Amniotic epithelial cell (primary cell): ENCODE measurements at places on chromosomes 7 and 10.

- DNase-seq, result no peak
Measured at GRCh38 chr7:151409667-151410404, at the start of gene WDR86. Gene WDR86 (minus strand): TSS chr7:151410038. CDS start chr7:151409589, 449 bp downstream.

DNA sequence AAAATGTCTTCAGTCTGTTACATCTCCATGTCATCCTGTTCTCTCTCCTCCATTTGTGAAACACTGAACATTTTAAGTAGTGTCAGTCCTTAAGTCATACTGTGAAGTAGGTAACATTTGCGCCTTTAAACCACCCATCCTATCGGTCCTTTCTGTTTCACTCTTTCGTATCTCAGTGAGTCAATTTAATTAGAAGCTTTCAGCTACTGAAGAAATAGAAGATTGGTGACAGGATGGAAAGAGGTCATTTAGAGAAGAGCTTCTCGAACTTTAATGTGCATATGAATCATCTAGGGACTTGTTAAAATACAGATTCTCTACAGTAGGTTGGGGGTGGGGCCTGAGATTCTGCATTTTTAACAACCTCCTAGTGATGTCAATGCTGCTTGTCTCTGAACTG is 113.4 kb downstream of the SRI start:
- DNase-seq, result no peak

DNA sequence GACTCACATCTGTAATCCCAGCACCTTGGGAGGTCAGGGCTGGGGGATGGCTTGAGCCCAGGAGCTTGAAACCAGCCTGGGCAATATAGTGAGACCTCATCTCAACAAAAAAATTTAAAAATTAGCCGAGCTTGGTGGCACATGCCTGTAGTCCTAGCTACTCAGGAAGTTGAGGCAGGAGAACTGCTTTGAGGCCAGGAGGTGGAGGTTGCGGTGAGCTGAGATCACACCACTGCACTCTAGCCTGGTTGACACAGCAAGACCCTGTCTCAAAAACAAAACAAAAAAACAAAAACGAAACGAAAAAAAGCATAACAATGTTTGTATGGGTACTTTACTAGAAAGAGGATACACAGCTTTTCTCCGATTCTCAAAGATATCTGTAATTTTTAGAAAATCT is 31.8 kb downstream of the WNT16 start:
- DNase-seq, result no peak

GRCh38 chr10:110399106-110399964 is 94.6 kb upstream of the SMNDC1 start:
- DNase-seq, result peak; percentile 99

DNA sequence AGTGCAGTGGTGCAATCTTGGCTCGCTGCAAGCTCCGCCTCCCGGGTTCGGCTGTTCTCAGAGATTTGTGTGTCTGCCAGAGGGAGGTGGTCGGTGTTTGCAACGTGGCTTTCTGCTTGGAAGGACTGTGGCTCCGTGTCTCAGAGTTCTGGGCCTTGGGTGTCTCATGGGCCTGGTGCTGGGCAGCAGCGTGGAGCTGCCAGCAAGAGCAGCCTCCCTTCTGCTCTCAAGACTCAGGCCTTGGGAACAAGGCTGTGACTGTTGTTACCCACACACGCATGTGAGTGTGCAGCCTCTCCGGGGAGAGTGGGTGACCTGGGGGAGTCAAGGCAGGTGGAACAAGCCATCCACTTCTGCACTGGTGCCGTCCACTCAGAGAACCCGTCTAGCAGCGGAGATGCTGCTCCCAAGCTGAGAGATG is 52.0 kb downstream of the VIPR2 start:
- DNase-seq, result no peak

DNA sequence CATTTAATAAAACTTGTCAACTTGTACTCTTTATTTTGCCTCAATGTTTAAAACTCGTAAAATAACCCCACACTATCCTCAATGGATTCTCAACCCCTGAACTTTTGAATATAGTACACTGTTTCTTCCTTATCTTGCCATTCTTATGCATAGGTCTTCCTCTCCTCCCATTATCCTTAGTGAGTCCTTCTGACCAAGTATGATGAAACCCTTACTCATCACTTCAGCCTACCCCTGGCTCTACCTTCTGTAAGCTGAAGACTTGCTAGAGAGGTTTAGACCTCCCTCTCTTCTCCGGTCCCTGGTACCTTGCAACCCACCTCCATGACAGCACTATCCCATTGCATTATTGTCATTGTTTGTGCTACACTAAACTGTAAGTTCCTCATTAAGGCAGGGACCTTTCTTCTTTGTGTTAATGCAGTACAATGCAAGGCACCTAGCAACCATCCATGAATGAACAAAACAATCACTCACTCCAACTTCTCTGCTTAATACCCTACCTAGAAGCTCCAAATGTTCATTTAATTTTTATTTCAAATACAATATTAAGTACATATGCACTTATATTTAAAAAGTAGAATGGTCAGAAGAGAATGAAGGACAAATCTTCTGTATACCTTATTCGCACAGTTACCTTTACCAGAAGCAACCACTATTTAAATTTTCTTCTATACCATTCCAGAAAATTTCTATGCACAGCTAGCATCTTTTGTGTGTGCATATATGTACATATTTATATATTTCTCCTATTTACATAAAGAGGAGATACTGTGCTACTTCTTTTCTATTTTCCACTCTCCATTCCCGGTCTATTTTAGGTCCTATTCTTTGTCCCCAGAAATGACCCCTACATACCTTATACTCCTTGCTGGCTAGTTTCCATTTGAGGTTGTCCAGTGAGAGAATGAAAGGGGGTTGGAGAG is 77.5 kb downstream of the SLC16A9 start:
- DNase-seq, result peak; percentile 14

DNA sequence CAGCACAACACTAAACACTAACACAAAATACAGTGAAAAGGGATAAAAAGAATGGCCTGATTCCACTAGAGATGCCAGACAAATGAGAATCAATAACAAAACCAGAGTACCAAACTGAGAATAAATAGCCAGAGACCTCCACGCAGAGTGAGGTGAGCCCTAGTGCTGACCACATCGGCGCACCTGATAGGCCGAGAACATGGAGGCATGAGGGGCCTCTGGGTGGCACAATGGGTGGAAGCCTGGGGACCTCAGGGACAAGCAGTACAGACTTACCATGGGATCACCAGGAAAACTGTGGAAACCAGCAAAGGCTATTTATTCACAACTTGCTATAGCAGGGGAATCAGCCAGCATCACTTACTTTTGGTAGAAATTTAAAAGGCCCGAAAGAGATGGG is 1.8 kb upstream of the CSGALNACT2 start:
- no peak for DNase-seq

DNA sequence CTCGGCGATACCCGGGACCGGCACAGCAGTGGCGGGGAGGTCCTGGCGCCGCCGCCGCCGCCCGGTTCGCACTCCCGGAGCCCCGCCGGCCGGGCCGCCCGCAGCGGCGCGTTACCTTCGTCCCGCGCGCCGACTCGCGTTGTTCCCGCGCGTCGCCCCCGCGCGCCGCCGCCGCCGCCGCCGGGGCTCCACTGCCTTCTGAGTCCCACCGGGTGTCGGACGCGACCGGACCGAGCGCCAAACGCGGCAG is at the start of gene EZH2:
EZH2 (minus strand) TSS at position 243 of the 250 bp plus-strand sequence. CDS start 36,993 bp downstream, outside the sequence.
- no peak for DNase-seq

- DNase-seq, result no peak
Measured at GRCh38 chr10:76155961-76156360, 724.5 kb downstream of the LRMDA start.

DNA sequence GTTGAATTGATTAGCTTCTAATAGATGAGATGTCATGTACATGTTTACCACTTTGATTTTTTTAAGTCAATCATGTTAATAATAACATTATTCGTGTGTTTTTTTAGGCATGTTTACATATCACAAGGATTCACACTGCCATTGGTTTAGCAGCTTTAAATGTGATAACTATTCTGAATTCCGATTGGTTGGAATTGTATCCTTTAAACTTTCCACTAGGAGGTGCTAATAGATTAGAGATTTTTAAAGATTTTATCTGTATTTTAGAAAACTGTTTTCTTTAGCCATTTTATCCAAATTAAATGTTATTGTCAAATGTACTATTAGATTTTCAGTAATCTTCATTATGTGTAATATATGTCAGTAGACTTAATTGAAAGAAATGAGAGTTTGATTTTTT is 83.2 kb downstream of the HECTD2 start:
- peak; percentile 62 for DNase-seq

DNA sequence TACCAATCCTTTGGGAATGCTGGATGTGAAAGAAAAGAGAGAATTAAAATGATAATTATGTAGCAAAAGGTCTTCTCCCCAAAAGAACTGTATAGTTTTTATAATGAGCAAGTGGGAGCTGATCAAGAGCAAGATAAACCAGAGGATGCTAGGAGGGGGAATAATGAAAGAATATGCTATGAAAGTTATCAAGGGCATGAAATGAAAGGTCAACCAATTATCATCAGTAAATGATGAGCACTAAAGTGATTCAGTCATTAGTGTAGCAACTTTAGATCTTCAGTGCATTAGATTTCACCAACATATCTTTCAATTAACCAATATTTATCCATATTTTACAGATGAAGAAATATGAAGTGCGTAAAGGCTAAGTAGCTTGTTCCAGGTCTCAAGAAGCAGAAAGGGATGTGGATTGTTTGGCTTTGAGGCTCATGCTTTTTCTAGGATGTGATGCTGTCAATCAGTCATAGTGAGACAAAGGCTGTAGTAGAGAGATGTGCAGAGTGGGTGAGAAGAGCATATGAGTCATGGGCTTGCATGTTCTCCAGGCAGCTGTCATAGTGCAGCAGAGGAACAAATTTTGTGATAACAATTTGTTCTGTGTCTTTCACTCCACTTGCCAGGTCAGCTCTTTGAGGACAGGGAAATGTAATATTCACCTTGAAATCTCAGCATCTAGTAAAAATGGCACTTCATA is 5.7 kb upstream of the OR2F2 start:
- DNase-seq, result peak; percentile 49

DNA sequence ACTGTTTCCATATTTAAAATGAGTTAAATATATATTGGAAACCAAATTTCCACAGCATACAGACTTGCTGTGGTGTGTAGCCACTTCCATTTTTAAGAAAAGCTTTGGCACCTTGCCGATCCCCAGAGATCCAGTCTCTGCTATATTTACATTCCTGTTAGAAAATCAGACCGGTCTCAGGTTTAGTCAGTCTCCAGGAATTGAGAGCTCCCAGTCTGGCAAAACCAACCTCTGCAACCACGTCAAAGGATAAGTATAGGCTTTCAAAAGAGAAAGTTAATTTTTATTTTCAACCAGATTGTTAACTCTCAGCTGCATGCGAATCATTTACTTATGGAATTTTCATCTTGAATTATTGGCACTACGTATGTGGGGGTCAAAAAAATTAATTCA is 28.2 kb downstream of the PUS7 start:
- DNase-seq, result peak; percentile 82

GRCh38 chr7:29420011-29420410 is 143.6 kb upstream of the PRR15 start:
- DNase-seq, result no peak

DNA sequence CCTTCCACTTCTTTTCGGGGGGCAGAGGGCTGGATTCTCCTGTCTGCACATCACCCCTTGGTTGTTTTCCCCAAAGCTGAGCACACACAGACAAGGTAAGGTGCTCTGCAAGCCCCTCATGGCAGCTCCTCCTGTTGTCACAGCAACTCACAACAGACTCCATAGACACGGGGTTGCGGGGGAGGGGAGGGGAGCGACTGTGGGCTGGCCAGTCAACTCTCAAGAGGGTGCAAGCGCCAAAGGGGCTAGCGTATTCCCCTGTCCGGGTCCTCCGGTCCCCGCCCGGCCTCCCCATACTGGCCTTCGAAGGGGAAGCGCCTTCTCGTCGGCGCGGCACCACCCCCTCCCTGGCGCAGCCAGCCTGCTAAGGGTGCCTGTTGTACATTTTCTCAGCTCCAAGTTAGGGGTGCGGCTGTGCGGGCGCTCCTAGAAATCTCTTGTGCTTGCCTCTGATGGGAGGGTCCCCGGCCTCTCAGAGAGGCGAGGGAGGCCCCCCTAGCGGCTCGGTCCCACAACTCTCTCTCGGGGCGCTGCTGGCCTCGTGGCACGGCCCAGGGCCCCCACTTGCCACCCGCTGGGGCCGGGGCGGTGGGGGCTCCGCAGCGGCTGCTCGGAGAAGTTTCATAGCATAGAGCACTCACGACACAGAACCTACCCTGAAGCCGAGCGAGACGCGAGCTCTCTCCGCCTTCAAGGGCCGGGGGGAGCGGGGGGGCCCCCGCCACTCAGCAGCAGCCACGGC is 498 bp downstream of the RHOBTB1 start:
- DNase-seq, result peak; percentile 45

DNA sequence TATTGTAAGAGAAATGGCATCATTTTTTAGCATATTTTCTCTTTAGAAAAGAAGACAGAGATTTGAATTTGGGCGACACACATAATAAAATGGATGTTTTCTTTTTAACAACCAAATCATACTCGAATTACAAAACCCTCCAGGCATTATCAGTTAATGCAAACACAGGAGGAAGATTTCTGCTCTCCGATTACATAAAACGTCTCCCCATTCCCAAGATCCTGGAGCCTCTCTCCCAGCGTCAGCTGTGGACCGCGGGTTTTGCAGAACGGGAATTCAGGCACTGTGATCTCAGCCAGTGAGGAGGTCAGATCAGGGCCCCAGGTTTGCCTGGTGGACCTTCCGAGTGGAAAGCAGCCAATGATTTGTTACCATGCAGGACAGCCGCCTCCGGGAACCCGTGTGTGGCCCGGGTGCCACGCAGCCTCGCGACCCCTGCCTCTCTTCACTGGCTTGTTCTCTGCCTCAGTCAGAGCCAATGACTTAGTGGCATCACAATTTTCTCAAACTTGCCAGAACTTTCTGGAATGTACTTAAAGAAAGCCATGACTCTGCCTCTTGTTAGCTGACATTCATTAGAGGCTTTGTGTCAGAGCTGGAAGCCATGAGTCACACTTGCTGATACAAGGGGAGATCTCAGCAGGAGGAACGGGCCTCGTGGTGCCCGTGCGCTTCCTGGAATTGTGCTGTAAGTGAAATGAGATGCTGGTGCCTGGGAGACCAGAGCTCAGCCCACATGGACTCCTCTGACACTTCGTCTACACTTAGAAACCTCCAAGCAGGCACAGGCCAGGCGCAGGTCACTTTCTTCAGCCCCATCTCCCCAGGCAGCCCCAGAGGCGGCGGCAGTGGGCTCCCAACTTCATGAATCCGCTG is 246.1 kb downstream of the KLF6 start:
- DNase-seq, result peak; percentile 97

DNA sequence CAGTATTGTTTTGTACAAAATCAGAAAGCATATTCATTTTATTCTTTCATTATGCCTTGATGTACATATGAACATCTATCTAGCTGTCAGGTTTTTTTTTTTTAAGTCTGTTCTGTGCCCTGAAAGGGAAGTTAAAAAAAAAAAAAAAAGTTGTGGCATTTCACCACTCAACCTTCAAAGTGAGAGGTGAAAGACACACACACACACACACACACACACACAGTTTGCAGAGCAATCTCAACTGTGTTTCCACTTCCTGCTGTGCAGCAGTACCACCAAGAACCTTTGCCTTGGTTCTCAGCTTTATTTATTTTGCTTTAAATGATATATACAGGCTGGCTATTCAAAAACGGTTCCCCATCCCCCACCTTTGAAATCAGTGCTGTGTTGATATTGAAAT is 955.6 kb downstream of the GATA3 start:
- DNase-seq, result no peak
